Activated T-cell treated with anti-CD3 and anti-CD28 coated beads for 48 hours (primary cell): ENCODE measurements at places on chromosomes 1 and 21.
A peak's percentile ranks its signal among the peaks of the same experiment; 100 is the strongest.

- no peak for DNase-seq
Observed at GRCh38 chr1:243428084-243428483, 172.2 kb downstream of the SDCCAG8 start.

DNA sequence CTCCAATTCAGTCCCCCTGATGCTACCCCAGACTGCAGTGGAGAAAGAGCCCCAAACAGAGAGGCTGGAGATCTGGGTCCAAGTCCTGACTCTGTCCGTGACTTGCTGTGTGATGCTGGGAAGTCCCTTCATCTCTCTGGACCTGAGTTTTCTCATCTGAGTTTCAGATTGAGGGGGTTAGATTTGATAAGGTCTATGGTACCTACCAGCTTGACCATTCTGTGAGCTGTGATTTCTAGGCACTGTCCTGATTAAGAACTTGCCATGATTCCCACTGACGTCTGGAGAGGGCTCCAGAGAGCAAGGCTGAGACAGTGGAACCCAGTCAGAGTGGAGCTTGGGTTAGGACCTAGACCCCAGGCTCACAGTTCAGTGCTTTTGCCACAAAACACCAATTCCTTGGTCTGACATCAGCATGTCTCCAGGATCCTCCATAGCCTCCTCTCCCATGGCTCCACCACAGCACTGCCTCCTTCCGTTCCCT, 43.8 kb upstream of the DMBX1 start:
- DNase-seq: no peak

DNA sequence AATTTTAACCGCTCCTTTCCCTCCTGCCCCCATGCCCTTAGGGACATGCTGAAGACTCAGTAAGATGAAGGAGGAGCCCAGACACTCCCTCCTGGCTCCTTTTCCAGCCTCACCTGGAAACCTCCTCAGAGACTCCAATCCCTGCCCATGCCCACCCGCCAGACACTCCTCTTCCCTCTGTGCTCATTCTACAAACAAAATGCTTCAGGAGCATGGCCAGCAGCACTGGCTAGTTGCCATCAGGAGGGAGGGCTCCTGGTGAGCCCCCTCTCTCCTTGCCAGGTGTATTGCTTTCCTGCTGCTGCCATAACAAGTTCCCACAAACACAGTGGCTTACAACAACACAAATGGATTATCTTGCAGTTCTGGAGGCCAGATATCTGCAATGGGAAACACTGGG, 126.1 kb downstream of the PSMG1 start:
- no peak for DNase-seq

DNA sequence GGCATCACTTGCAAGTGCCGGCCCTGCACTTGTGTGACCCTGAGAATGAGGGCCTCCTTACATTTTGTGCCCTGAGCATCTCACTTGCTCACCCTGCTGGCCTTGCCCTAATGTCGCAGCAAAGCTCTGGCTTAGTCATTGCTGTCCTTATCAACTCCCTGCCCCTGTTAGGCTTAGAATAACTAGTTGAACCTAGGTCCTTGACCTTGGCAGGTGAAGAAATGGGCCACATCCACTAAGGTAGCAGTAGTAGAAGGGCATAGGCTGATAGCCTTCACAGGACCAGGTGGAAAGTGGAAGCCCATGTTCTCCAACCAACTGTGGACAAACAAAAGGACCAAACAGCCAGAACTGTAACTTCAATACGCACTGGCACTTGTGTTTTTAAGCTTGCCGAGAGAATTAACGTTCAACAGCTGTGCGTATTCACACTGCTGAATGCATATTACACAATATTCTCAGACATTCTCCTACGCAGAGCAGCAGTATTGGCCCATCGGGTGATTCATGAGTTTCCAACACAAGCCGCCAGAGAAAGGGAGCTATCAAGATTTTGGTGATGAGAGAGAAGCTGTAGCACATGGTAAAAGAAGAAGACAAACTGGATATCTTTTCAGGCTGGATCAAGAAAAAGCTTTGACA, 27.7 kb upstream of the PTGFRN start:
- DNase-seq: peak; percentile 26

DNA sequence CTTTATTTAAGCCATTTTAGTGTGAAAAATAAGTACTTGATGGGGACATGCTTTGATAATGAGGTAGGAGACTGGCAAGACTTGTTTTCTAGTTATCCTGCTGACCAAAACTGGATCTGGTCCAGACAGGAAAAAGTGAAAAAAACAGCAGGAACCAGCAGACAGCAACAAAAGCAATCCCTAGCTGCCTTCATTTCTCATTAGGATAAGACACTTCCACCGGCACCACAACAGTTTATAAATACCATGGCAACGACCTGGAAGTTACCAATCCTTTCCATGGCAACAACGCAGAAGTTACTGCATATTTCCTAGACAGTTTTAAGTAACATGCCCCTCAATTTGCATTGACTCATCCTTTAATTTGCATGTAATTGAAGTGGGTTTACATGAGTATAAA, 993.8 kb upstream of the NCAM2 start:
- DNase-seq: no peak

DNA sequence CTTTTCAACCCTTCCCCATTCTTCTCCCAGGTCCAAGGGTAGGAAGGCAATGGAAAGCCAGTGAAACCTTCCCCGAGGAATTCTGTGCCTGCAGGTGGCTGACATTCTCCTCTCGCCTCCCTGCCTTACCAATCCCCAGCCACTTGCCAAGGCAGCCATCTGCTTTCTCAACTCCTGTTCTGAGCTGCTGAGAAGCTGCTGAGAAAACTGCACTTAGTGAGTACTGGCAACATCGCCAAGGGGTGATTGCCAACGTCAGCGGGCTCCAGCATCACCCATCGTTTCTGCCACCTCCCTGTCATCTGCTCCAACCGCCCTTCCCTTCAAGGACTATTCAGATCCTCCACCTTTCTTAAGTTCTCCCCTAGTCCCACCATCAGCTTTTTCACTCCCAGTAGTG, 106.0 kb downstream of the PTPRU start:
- no peak for DNase-seq

- DNase-seq: no peak
Observed at GRCh38 chr1:35692317-35692716, 26.4 kb downstream of the C1orf216 start.

GRCh38 chr1:5730272-5731109, 261.7 kb downstream of the NPHP4 start:
- DNase-seq: no peak

- DNase-seq: no peak
Observed at GRCh38 chr1:179935909-179936496, 18.6 kb upstream of the CEP350 start.

- DNase-seq: no peak
Observed at GRCh38 chr1:7224081-7224534, 438.9 kb downstream of the CAMTA1 start.

DNA sequence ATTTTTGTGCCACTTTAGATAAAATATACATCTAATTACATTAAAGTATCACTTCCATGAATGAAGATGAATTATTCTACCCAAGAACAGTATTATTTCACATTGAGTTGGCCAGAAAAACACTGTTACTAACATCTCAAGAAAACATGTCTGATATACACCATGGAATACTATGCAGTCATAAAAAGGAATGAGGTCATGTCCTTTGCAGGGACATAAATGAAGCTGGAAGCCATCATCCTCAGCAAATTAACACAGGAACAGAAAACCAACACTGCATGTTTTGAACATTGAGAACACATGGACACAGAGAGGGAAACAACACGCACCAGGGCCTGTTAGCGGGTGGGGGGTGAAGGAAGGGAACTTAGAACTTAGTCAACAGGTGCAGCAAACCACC, 69.0 kb downstream of the TESK2 start:
- no peak for DNase-seq

GRCh38 chr1:204410688-204411450, 748 bp downstream of the PPP1R15B start:
- peak; percentile 40 for DNase-seq

DNA sequence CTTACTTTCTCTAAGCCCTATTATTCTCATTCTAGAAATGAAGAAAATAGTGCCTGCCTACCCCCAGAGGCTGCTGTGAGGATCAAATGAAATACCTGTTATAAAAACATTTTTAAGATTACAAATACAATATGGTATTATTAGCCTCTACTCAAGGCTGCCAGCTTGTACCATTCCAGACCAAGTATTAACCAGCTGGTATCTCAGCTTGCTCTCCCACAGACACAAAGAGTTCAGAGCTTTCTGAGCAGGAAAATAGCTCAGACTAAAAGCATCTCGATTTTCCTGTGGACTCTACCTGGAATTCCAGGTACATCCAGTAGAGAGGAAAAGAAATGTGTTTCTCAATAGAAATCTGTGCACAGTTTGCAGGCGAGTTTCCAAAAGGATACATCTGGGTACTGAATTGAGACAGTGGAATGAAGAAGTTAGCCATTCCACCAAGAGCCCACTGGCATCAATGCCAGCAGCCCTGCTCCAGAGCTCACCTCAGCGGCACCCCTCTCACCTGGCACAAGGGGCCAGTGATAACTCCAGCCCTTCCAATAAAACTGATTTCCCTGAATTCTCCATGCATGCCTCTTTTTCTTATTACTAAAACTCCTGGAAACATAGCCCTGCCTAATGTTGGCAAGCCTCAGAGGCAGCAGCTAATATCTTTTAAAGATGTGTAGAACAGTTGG, 31.0 kb downstream of the TGFBR3 start:
- DNase-seq: no peak

GRCh38 chr1:203475012-203475981, at the start of gene PRELP:
Gene PRELP (plus strand): TSS chr1:203475806. CDS start chr1:203483185, 7,379 bp downstream.
- no peak for DNase-seq

GRCh38 chr1:203792486-203792885, 2.9 kb upstream of the ZBED6 start:
- DNase-seq: no peak

DNA sequence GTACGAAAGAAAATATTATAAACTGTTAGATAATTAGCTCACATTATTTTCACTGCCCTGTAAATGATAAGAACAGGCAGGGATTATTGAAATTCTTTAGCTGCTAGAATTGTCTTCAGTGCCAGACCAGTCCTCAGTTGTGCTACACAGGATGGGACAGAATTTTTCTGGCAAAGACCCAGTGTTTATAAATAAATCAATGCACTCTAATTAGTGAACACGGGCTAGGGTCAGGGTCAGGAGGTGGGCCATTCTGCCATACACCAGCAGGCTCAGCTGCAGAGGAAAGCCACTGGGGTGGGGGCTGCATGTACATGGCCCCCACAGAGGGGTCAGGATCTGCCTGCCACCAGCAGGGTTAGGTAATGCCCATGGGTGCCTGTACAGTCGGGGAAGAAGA, 6.4 kb downstream of the BCAR3 start:
- DNase-seq: no peak

DNA sequence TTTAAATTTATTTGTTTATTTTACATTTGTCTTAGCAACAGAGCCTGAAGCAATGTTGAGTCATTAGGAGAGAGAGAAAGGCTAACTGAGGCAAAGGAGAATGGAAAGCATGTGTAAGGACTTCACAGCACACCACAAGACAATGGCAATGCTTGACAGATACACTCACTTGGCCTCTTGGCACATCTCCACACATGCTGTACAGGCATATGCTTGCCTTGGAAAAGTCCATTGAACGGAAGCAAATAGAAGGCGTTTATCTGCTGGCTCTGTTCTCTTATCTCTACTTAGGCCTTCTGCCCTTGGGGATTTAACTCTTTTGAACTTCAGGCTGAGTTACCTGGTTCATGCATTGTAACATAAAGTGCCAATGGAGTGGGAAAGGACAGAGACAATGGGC, 262.2 kb upstream of the POU3F1 start:
- DNase-seq: no peak

DNA sequence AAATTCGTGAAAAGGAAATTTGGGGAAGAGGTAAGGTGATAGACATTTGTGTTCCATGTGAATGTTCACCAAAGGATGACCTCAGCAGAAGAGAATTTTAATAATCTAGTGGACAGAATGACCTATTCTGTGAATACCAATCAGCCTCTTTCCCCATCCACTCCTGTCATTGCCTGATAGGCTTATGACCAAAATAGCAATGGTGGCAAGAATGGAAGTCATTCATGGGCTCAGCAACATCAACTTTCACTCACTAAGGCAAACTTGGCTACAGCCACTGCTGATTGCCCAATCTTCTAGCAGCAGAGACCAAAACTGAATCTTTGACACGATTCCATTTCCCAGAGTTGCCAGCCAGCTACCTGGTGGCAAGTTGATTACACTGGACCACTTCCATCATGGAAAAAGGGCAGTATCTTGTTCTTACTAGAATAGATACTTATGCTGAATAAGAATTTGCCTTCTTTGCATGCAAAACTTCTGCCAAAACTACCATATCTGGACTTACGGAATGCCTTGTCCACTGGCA, 348.7 kb upstream of the PBX1 start:
- no peak for DNase-seq

DNA sequence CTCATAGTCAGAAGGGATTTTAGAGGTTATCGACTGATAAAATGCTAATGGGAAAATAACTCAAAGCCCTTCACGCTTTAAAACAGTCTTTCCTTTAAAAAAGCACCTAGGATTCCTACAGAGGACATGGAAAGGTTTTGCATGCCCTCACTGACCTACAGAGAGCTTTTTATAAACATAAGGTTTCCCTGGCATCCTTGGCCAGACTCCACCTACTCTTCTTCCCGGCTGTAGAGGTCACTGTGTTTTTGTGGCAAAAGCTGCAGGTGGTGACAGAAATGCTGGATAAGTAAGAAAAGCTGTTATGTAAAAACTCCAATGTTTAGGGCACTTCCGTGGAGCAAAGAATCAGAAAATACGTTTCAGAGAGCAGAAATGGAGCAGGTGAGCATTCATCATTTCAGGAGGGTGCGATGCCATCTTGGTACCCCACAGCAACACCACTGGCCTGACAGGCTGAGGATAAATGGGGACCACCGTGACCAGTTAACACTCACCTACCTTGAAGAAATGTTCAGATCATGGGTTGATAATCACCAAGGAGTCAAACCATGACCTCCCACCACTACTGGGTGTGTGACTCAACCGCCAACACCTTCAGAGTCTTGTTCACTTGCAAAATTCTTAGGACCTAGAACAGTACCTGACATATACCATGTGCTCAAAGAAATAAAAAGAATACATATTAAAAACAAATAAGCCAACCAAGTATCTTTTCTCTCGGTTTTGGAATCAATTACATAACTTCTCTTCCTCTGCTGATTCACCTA, 46.6 kb downstream of the SSBP3 start:
- DNase-seq: no peak

DNA sequence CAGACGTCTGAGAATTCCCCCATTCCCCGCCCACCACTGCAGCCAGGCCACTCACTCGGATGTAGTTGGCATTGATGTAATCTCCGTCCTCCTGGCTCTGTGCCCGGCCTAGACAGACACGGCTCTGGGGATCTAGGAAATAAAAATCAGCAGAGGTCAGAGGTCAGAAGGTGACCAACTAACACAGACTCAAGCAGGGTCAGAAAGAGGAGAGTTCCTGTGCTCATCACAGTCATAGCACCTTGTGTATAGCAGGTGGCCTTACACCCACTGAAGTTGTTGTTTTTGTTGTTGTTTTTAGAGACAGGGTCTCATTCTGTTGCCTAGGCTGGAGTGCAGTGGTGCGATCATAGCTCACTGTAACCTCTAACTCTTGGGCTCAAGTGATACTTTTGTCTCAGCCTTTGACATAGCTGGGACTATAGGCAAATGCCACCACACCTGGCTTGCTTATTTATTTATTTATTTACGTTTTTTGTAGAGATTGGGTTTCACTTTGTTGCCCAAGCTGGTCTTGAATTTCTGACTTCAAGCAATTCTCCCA, 4.9 kb downstream of the PTPN7 start:
- no peak for DNase-seq
